ENCODE measurements at places on chromosomes 13 and 19.

DNA sequence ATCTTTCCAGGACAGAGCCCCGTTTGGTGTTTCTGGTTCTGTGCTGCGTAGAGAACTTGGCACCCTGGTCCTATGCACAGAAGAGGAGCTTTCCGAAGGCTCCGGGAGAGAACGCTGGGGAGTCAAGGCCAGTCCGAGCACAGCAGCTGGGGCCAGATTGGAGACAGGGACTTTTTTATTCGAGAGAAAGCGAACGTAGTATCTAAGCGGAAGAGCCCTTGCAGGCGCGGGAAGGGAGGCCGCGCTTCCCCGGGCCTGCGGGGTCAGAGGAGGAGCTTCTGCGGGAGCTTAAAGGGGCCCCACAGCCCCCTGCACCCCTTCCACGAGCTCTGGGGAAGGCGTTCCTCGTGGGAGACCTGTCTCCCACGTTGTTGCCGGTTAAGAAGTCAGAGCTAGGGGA lies 48.6 kb upstream of the ARHGEF7 start:
- H3K27ac ChIP-seq: no peak overlapping the region
- H3K36me3 ChIP-seq: peaks cover 7% of the 10 kb centered on the region
- no peak for DNase-seq
- H3K4me1 ChIP-seq: peaks cover 13% of the 10 kb centered on the region
- H3K27me3 ChIP-seq: peaks cover 57% of the 10 kb centered on the region

GRCh38 chr19:47471733-47472457 lies at the start of gene SLC8A2:
SLC8A2 (minus strand) TSS chr19:47471893; CDS start chr19:47466403, 5,490 bp downstream.
- H3K4me3 ChIP-seq: no peak within 1 kb of the TSS
- peak; percentile 55 for DNase-seq
- H3K36me3 ChIP-seq: no peaks in the 10 kb centered on the region
- peaks cover 35% of the 10 kb centered on the region for H3K27me3 ChIP-seq

GRCh38 chr19:3095441-3096191 lies 1.5 kb downstream of the GNA11 start:
- H3K36me3 ChIP-seq: no peaks in the 10 kb centered on the region
- H3K4me3 ChIP-seq: peak overlapping the region; percentile 69
- peaks cover 32% of the 10 kb centered on the region for H3K27me3 ChIP-seq

GRCh38 chr19:17341845-17342244 lies 4.5 kb downstream of the GTPBP3 start:
- no peak overlapping the region for H3K4me3 ChIP-seq
- peaks cover 8% of the 10 kb centered on the region for H3K36me3 ChIP-seq
- H3K4me1 ChIP-seq: peaks cover 12% of the 10 kb centered on the region
- DNase-seq: no peak
- H3K27me3 ChIP-seq: no peaks in the 10 kb centered on the region

All from T-helper 2 cell treated with Interferon-gamma antibody and Interleukin-4, amounts not matched to agents 5 μg/mL and 100 μg/mL, for 36 hours (primary cell).